ENCODE measurements at places on chromosomes 11 and 22.

- DNase-seq: peak; percentile 91
These were observed 124.3 kb downstream of the DBX1 start for GRCh38 chr11:20035701-20036601.

DNA sequence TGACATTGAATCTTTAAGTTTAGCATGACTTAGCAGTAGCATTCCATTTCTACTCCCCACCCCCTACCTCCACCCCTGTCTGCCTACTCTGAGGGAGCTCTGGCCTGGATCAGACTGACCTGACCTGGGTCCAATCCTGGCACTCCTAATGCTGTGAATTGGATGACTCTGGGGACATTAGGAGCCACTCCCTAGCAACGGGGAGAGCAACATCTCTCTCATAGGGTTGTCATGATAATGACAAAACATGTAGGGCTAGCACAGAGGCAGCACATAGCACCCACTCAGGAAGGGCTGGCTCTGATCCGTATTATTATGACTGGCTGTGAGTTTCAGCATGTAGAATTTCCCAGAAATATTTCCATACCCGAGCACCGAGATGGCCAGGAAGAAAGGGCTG lies 40.5 kb downstream of the CABIN1 start:
- DNase-seq: no peak

DNA sequence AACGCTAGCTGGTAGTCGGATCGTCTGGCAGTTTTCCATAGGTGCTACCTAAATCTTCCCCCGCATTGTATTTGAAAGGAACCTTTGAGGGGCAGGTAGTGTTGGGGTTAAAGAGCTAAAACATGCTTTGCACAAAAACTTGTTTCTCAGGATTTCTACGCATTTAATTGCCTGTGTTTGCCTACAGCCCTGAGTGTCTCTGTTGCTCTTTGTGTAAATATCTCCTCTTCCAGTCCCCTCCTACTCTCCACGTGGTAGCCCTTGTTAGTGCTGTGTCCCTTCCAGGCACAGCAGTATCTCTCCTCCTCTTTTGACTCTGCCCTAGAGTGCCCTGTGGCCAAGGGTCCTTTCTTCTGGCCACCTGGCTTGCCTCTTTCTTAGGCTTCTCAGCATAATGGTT lies 81.7 kb downstream of the BARX2 start:
- no peak for DNase-seq

GRCh38 chr11:104898685-104899013 lies 389 bp upstream of the CASP12 start:
- no peak for DNase-seq

GRCh38 chr11:115390441-115390840 lies 113.8 kb downstream of the CADM1 start:
- no peak for DNase-seq

DNA sequence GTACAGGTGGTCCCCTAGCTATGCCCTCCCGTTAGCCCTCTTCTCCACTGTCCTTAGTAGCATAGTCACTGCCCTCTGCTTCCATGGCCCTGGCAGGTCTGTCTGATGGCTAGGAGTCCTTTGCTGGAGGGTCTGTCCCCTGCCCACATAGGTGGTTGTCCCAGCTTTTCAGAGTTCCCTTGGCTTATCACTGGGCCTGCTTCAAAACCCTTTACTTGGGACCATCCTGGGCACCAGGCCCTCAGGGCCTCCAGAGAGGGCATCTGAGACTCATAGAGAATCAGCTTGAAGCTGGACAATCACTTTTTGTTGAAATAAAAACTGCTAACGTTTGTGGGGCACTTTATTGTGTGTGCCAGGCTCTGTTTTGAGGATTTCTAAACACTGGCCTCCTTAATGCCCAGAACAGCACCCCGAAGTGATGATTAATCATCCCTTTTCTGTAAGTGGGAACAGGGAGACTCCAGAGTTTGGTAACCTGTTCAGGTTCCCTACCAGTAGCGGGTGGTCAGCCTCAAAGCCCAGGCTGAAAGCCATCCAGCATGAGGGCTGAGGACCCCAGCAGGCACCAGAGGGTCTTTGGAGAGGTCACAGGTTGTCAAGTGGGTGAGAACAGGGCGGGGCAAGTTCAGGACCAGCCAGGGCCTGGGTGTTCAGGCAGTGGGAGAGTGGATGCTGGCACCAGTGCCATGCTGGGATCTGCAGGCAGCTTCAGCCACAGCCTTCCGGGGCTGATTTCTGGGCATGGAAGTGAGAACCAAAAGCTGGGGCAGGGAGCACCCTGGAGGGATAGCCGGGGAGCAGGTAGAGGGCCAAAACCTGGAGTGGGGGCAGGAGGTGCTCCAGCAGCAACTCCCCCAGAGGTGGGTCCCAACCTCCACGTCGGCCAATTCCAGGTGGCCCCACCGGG lies 495 bp upstream of the KCNK4 start:
- no peak for DNase-seq

DNA sequence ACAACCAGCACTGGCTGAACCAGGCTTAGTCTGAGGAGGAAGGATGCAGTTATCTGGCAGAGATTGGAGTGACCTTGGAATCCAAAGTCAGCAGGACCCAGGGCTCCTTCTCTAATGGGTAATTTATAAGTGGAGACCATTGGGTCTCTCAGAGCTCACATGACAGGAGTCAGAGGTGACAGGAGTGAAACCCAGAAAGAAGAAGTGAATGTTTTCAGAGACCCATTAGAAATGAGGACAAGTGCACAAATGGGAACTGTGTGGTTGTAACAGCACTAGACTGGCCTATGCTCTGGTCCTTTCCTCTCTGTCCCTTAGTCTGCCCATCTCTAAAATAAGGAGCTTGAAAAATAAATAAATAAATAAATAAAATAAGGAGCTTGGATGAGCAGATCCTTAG lies 107.4 kb downstream of the SERGEF start:
- no peak for DNase-seq

DNA sequence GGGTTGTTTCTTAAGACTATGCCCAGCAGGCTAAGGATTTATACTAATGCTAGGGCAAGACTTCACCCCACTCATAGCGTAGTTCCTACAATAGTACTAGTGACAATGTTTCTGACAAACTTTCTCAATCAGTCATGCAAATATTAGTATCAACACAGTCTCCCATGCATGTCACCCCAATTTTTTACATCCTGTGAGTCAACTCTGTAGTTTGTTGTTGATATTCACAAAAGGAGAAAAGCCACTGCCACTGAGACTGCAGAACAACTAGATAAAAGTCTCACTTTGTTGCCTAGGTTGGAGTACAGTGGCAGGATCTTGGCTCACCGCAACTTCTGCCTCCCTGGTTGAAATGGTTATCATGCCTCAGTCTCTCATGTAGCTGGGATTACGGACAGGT lies 155.2 kb downstream of the RBFOX2 start:
- DNase-seq: no peak

- DNase-seq: no peak
These were observed 5.4 kb upstream of the MIF start for GRCh38 chr22:23888615-23889401.

- no peak for DNase-seq
These were observed 115.5 kb downstream of the PHF21B start for GRCh38 chr22:44894321-44894720.

GRCh38 chr11:128796270-128796669 lies 70.8 kb downstream of the KCNJ1 start:
- peak; percentile 54 for DNase-seq

- no peak for DNase-seq
These were observed 476.4 kb downstream of the MIAT start for GRCh38 chr22:27133681-27134314.
